Urinary bladder (tissue), 4 donors: ENCODE measurements at places on chromosomes 12 and 14.

- DNase-seq, result no peak
Observed at GRCh38 chr14:77124345-77125280, 17.0 kb downstream of the ZDHHC22 start.

DNA sequence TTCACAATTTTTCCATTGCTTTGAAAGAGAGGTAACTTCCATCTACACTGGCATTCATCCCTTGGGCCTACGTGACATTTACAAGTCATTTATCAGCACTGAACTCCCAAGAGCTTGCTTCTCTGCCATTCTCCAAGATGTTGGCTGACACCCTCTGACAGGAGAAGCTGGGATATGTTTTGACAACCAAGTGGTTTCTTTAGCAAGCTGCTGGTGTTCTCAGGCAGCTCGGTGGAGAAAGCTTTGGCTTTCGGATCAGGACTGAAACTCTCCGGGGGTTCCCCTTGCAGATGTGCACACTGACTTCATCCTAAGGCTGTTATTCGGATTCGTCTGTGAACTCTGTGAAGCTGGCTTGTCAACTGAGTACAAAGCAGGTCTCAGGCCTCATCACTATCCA, 15.7 kb downstream of the KCNA5 start:
- no peak for DNase-seq

DNA sequence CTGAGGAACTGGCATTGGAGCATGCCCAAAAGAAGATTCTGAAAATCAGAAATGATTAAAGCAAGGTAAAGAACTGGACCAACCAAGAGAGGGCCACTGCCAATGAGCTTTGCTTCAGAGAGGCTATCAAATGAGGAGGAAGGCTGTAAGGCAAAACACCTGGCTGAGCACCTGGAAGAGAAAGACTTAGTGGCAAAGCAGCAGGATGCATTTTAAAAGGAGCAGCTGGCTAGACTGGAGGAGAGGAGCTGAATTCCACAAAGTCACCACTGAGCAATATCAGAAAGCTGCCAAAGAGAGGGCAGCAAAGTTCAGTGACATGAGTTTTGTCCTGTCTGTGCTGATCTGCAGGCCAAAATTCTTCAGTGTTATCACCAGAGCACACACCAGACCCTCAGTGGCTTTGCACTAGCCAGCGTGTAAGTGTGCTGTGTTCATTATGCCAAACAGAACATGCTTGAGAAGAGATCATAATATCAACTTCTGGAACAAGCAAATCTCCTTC, 338.7 kb downstream of the TRHDE start:
- no peak for DNase-seq

DNA sequence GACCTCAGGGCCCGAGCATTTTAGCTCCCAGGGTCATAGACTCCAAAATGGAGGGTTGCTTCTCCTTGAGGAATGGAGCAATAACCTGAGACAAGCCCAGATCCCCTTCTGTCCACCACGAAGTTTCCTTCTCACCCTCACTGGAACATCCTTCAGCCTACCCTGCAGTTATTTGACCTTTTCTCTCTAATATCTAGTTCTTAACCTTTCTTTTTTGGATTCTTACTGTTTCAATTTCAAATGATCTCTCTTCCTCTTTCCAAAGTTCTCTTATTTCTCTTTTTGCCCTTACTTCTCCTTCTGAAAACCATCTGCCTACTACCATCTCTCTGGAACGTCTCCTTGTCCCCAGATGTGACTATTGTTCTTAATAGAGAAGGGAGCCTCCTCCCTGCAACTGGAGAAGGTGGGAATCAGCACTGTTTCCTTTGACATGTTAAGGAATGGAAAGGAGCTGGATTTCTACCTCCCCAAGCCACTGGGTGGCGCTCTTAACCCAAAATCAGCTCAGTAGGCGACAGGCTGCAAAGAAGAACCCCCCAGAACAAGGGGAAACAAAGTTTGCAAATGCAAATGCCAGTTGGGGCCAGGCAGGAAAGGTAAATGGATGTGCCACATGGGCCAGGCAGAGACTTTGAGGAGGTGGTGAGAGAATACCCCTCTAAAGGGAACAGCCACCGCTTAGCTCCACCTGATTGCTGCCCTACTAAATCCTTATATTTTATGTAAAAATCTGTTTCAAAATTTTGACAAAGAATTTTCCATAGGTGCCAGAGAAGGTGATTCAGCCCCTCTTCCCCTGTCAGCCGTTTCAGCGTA, 22.4 kb upstream of the PDE1B start:
- no peak for DNase-seq

DNA sequence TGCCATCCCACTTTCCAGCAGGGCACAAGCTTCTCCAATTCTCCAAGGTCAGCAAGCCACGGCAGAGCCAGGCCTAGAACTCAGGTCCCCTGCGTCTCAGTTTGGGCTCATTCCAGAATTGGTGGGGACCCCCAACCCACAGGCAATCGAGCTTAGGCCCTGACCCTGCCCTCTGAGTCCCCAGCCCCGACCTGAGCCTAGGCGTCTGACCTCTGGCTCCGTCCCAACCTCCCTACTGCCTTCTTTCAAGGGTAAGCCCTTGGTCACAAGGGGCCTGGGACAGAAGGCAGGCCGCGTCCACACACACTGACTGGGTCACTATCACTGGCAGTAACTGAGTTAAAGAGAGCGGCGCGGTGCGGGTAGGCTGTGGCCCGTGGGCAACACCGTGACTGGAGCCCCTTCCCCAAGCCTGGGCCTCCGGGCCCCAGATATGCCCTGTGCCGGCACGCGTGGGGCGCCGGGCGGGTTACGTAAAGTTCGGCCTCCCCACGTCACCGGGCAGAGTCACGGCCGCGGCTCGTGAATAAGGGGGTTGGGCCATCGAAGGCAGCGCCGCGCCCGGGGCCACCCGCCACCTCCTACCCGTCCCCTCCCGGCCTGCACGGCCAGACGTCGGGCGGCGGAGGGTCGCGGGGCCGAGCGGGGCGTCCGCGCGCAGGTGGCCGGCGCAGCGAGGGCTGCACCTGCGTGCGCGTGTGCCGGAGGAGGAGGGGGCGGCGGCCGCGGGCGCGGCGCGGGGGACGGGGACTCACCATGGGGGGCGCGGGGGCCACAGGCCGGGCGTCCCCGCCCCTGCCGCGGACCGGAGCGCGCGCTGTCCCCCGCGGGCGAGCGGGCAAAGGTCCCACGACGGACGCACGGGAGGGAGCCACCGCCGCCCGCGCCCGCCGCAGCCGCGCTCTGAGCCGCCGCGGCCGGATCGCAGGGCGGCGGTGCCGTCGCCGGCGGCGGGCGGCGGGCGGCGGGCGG, 516 bp downstream of the ANKRD9 start:
- DNase-seq, result no peak

GRCh38 chr14:37669242-37669641, 73.8 kb downstream of the TTC6 start:
- no peak for DNase-seq

DNA sequence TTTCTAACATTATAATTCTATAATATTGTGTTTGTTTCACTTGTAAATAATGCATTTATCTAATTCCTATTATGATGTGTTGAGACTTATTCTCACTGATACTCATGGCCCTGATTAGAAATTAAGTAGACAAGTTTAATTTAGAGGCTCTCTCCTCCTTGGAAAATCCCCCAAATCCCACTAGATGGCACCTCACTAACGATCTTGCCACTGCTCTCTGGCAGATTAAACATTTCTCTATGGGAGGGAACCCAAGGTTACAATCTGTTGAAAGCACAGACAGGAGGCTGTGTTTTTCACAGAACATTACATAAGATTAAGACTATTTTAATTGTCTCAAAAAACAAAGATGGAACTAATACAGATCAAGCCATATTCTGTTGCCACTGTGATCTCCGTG, 318.7 kb downstream of the LRFN5 start:
- no peak for DNase-seq

- no peak for DNase-seq
Observed at GRCh38 chr14:82362452-82362851, 828.8 kb upstream of the SEL1L start.

GRCh38 chr12:22377731-22378496, 43.4 kb upstream of the ST8SIA1 start:
- DNase-seq, result no peak

DNA sequence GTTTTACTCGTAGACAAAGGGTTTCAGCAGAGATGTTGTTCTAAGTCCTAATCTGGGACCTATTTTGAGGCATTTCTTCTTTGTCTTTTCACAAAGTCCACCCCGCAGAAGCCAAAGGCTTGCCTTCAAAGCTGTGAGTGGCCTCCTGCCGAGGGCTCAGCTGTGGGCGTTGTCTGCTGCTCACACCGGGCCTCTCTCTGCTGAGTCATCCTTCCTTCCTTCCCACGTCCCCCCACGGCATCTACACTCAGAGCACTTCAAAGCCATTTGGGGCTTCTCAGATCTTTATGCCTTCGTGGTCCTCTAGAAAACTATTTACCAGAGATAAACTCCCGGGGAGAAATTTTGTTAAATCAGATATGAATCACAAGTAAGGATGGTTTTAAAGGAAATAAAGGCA, 115.9 kb upstream of the TMPO start:
- no peak for DNase-seq

DNA sequence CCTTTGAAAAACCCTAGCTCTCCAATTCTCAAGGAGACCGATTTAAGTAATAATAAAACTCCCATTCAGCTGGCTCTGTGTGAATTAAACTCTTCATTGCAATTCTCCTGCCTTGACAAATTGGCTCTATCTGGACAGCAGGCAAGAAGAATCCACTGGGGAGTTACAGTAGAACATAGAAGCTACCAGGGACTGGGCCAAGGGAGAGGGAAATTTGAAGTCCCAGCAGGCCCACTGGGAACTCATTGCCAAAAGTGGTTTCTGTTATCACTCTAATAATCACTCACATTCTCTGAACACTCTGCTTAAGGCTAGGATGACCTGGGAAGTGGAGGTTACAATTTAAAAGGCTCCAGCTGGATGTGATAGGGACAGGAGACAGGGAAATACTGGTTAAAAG, 384.5 kb upstream of the CCDC196 start:
- DNase-seq, result no peak

DNA sequence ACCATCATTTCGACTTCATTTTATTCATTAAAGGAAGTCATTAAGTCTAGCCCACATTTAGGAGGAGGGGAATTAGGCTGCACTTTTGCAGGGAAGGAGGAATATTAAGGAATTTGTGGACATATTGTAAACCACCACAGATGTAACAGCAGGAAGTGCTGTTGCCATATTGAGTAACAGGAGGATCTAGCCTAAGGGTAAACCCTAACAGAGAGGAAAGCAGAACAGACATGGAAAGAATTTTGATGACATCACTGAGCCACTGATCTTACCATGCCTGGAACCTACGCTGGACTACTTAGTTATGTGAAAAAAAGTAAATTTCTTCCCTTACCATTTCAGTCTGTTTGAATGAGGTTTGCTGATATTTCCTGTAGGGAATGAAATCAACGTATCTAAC, 100.7 kb upstream of the ATF7IP start:
- DNase-seq, result no peak

DNA sequence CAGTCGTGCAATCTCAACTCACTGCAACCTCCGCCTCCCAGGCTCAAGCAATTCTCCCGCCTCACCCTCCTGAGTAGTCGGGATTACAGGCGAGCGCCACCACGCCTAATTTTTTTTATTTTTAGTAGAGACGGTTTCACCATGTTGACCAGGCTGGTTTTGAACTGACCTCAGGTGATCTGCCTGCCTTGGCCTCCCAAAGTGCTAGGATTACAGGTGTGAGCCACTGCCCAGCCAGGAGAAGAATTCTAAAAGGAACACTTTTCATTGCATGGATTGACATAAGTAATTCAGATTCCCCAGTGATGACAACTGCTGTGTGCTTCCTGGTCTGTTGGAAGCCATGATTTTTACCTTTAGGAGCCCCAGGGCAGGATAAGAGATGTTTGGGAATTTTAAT, 22.1 kb downstream of the DMAC2L start:
- DNase-seq, result no peak

GRCh38 chr12:13044906-13045299, 722 bp downstream of the FAM234B start:
- DNase-seq, result no peak

DNA sequence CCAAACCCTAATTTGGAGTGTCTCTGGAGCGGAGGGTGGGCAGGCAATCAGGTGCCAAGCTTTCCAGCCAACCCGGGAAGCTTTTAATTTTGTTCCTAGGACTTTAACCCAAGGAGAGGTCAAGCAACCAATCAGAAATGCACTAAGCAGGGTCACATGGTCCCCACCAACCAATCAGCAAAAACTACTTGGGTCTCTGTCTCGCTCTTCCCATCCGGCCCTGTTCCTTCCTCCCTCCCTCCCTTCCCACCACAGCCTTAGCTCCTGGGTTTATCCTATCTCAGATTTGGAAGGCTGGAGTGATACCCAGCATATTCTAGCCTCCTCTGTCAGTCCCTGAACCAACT, 7.3 kb downstream of the HOXC5 start:
- no peak for DNase-seq

DNA sequence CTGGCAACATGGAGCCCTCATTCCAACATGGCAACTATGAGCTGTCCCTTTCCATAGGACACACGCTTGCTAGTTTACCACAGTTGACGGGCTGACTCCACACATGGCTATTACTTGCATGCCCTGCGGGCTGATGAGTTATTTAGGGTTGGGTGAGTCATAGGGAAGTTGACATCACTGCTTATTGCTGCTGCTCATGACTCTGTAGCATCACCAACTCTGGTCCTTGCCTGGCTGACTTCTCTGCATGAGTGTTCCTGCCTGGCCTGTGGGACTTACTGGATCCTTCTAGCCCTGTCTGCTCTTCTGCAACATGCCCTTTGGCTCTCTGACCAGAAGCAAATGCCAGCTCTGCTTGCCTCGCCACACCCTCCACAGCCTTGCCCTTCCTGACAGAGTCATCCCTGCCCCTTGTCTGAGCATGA, 199.5 kb downstream of the ANO6 start:
- no peak for DNase-seq

GRCh38 chr12:26878661-26879119, 45.7 kb upstream of the ITPR2 start:
- DNase-seq, result no peak

GRCh38 chr12:128905003-128905544, 51.8 kb downstream of the GLT1D1 start:
- no peak for DNase-seq

GRCh38 chr12:26870491-26871419, 37.8 kb upstream of the ITPR2 start:
- peak; percentile 32 for DNase-seq

DNA sequence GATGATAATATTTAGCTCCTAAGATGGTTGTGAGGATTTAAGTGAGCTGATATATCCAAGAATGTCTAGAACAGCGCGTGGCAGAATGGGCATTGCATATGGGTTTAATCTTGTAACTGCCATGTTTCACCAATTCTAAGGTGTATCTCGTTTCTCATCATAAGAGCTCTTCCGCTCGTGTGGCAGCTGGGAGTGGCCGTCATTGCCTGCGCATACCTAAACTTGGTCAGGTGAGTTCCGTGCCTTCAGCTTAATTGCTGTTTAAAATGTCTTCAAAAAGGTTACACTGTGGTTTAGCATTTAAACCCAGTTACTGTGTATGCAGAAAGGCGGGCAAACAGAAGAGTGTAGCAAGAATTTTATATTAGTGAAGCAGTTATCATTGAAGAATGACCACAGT, 4.5 kb upstream of the AQP2 start:
- no peak for DNase-seq

DNA sequence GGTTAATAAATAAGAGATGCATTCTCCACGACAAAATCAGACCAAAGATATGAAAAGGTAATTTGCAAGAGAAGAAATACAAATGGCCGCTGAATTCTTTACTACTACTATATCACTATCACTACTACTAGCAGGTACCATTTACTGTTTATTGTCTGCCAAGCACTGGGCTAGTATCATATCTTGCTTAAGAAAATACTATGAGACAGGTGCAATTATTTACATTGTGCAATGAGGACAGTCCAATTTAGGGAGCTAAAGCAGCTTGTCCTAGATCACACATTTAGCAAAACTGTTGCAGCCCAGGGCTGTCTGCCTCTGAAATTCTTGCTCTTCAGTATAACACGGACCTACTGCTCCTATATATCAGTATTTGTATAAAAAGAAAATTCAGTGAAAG, 52.8 kb downstream of the CRADD start:
- no peak for DNase-seq
